NCI-H2107 (cell line): ENCODE measurements at places on chromosomes 7 and 10.

DNA sequence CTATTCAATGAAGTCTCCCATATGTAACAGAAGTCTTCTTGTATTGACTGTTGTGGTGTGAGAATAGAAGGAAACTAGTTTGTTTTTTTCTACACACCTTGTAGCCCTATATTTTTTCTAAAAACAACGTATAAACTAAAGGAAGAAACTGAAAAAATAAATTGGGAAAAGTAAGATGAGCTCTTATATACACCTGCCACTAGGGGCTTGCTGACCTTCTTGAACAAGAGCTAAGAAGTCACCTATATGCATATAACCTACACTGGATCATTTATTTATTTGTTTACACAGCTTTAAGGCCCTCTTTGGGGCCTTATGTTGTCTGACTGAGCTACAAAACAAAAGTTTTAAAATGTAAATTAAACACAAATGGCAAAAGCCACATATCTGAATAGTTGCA is 383.0 kb downstream of the HPSE2 start:
- no peak for DNase-seq

- DNase-seq = no peak
Observed at GRCh38 chr7:119556436-119556835, 716.5 kb upstream of the KCND2 start.

- no peak for DNase-seq
Observed at GRCh38 chr7:108805808-108806397, 236.2 kb downstream of the DNAJB9 start.

- no peak for DNase-seq
Observed at GRCh38 chr10:1059902-1060301, 3.7 kb downstream of the WDR37 start.

- no peak for DNase-seq
Observed at GRCh38 chr7:1884583-1885350, 214.7 kb downstream of the ELFN1 start.
